Stimulated activated CD8-positive, alpha-beta memory T cell treated with anti-CD3 and anti-CD28 coated beads, Interleukin-4, amount 100 ng/mL, for 4 hours (primary cell): ENCODE measurements at places on chromosomes 7 and 10.

DNA sequence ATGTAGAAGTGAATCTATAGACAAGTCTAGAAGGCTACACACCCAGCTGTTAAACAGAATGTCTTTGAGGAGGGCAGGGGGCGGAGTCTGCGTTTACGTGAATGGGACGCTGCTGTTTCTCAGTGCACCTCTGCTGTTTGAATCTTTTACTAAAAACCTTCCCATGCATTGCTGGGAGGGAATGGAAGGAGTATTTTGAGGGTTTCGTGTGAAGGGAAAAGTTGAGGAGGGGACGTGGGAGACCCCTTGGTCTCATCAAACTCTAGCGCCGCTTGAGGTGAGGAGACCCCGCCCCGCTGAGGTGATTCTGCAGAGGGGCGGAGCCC, 492 bp upstream of the VCL start:
- peak; percentile 37 for DNase-seq

DNA sequence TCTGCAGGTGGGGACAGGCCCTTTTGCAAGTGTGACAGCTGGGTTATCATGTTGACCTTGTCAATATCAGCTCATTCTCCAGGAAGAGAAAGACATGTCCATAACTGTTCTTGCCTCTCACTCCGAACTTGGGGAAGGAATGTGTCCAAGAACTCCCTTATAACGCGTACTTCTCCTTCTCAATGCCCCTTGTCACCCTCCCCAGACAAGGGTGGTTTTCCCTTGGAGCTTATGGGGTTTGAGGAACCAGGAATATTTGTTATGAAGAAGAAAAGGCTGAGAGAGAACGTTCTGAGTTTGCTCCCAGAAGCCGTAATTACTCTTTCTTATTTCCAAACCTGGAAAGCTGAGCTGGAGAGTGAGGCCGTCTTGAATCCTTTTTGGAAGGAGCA, 77.4 kb downstream of the MKI67 start:
- DNase-seq = no peak

DNA sequence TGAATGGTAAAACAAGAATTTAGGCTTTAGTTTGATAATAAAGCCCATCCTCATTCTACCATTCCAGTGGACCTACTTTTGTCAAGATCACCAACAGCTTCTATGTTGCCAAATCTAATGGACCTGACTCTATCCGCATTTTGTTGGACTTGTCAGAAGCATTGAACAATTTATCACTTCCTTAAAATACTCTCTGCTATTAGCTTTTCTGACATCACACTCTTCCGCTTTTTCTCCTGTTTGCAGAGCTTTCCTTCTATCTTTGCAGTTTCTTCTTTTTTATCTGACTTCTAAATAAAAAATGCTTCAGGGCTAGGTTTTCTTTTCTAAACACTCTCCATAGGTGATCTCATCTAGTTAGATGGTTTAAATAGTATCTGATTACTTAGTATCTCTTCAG, 42.7 kb upstream of the SMIM30 start:
- DNase-seq = no peak

DNA sequence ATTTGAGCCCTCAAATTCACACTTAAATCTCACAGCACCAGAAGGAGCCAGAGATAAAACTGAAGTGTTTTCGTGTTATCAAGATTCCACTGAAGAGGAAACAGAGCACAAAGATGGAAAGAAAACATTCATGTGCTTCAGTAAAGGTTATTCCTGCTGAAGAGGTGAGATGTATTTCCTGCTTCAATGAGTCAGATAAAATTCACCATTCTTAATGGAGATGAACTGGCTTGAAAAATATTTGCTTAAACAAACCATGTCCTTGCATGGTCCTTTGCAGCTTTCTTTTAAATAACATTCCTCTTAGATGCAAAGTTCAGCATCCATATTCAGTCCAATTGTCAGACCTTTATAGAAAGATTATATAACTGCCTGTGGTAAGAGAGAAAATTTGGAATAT, 294.2 kb downstream of the IPMK start:
- no peak for DNase-seq

GRCh38 chr10:251982-252582, 116.8 kb downstream of the ZMYND11 start:
- no peak for DNase-seq

DNA sequence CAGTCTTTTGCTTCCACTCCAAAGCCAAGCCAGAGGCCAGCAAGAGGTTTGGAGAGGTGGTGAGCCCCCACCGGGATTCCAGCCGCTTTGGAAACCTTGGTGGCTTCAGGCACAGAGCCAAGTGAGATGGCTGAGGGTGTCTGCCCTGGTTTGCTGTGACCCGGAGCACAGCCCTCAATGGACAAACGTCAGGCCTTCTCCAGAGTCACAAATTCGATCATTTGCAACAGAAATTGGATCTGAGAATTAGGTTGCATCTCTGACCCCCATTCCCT, 885 bp upstream of the NKX1-2 start:
- no peak for DNase-seq

GRCh38 chr7:117857718-117858117, 15.5 kb downstream of the CTTNBP2 start:
- DNase-seq = no peak

GRCh38 chr10:109664554-109664953, 258.8 kb downstream of the XPNPEP1 start:
- DNase-seq = no peak

DNA sequence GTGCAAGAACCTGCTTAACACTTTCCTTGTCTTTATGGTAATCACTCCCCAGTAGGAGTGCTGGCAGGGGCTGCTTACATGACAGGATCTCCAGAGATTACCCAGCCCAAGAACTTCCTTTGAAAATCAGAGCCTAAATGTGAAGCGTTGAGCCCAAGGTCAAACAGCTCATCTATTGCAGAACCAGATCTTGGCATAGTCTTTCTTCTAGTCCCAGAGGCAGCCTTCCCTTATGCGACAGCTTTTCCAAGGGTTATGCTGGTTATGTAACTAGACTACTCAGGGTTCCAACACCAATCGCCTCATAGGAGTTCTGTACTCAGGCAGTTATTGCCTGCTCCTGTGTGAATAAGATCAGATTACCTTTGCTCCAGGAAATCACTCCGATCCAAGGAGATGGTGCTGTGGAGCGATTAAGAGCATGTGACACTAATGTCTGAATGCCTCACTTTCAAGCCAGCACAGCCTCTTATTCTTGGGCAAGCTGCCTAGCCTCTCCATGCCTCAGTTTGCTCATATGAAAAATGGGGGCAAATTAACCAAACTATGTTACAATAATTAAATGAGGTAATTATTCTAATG, 8.4 kb upstream of the LGI1 start:
- DNase-seq = no peak

DNA sequence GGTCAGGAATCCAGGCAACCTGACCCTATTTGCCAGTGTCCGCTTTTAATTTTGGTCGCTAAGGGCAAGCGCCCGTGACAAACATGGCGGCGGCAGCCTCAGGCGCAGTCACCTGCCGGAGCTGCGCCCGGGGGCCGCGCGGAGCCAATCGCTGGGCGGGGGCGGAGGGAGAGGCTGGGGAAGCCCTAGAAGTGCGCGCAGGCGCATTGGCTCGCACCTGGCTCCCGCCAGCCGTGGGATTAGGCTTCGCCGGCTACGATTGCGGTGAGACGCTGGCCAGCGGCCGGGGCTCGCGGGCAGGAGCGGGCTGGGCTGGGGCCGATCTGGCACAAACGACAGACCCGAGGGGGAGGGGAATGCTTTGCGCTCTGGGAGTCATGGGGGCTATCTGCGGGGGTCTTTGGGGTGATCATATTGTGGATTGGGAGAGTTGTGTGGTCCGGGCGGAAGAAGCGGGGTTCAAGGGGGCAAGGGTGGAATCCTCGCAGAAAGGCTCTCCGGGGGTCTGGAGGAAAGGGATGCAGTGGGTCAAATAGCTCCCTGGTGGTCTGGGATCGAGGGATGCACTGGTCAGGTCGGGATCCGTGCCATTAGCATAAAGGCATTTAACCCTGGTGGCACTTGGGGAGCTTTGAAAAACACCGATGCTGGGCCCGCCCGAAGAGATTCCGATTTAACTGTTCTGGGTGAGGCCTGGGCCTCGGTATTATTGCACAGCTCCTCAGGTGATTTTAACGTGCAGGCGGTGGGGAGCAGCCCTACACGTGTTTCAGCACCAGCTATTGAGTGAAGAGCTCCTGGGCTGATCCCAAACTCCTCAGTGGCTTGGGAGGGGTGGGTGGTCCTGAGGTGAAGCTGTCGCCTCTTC, 10.1 kb upstream of the C10orf95 start:
- DNase-seq = peak; percentile 79

GRCh38 chr10:132233501-132234085, 46.8 kb downstream of the DPYSL4 start:
- no peak for DNase-seq

- DNase-seq = no peak
These were observed 11.4 kb downstream of the SLIT1 start for GRCh38 chr10:97174276-97174775.

- no peak for DNase-seq
These were observed 59.8 kb downstream of the VAX1 start for GRCh38 chr10:117078168-117078837.

DNA sequence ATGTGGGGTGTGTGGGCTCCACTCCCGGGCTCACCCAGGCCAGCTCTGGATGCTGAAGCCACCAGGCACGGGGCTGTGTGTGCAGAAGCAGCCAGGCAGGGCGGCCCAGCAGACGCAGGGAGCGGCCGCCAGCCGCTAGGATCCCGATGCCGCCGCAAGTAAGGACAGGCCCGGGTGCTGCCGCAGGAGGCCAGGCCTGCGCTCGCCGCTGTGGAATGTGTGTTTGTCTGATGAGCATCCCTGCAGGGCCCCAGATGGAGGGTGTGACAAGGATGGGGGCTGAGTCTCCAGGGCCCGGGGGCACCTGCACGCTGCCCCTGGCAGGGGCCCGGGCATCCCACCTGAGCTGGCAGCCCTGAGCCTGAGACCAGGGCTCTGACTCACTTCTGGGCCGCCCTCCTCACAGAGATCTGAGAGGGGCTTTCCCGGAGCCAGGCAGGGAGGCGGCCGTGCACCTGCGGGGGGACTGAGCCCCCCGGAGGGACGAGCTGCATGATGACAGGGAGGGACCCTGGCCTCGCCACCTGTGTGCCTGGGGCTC, 101.5 kb downstream of the FOXL3 start:
- no peak for DNase-seq

DNA sequence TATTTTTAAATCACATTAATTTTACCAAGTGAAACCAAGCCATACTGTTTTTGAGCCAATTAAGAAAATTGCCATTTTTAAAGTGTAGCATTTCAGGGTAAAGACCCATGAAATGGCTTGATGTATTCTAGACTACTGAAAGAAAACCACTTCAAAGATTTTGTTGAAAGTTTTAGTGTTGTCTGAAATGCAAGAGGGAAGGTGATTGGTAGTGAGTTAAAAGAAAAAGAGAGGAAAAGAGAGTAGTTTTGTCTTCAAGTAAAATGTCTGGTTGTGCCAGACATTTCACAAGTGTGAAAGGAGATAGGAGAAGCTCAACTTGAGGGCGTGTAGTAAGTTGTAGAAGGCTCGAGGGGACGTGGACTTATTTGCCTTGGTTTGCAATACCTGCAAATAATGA, 41.6 kb downstream of the CALML5 start:
- no peak for DNase-seq

DNA sequence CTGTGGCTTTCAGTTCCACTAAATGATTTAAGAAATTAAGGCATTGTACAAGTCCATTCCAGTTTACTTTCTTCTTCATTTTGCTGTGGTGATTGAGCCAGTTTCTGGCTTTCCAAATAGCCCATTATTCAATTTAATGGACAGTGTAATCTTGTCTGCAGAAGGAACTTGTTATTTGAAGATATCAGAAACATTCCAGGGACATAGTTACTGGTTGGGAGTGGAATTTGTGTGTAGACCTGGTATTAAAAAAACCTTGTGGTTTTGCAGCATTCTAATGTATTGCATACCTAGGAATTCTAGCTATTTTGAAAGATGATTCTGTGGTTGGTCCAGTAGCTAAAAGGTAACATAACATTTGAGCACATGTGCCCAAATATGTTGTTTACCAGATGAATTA, 72.2 kb downstream of the MCU start:
- no peak for DNase-seq

DNA sequence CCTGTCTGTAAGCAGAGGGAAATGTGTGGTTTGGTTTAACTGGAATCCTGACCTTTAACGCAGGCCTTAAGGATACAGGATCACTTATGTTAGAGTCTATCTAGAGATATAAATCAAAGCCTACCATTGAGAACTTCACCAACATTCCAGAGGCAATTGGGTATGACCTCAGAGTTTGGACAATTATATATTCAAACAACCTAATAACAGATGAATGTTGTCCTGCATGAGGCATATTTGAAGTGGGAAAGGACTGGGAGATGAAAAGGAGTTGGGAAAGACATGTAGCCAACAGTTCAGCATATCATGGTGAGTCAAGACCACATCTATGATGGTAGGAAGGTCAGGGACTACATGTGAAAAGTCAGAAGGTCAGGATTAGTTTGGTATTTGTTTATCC, 274.2 kb downstream of the DOCK4 start:
- DNase-seq = no peak

DNA sequence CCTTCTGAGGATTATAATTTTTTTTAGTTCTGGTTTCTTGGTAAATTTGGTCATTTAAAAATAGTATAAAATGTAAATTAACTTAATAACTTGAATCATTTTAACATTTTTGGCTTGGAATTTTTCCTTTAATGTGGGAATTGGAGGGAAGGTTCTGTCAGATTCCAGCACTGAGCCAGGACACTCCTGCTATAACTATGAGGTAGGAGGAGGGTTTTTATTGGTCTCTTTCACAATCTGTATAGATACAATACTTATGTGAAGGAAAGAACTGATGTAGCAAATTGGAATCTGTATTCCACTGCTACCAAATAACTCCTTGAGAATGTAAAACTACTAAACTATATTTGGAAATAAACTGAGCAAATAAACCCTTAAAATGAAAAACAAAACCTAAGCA, 3.2 kb downstream of the PRKG1 start:
- no peak for DNase-seq

GRCh38 chr7:41148521-41148951, 554.4 kb downstream of the INHBA start:
- DNase-seq = no peak

- DNase-seq = no peak
These were observed 23.5 kb downstream of the TMEM273 start for GRCh38 chr10:49164559-49165188.

DNA sequence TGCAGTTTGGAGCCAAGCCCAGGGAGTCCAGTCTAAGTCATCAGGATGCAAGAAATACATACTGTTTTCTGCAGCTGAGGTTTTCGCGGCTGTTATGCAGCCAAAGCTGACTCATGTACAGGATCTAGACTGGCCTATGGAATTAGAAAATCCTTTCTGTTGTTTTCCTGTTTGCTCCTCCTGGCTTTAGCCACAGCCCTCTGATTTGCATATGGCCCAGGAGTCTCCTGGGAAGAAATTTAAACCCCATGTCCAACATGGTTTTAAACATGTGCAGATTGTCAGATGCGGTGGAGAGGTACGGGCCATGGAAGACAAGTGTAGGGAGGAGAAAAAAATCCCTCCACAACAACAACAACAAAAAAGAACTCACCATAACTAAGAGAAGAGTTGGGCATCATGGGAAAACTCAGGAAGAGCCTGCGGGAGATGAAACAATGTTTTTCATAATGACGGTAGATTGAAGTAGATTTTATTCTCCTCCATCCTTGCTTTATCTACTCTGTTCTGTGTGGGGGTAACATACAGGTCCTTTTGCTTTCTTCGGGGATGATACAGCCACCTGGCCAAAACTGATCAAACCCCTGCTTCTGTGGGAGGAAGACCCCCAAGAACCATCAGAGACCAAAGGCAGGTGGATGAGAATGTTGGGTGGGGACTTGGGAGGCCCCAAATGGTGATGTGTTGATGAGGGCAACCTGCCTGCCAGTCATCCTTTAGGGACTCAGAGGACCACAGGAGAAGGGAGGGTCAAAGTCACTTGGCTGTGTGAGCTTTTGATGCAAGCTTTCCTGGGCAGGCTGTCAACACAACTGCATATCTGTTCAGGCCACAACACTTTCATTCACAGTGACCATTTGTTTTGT, 29.8 kb upstream of the GNA12 start:
- DNase-seq = no peak
